Cortex of kidney (tissue), 1 donor: ENCODE measurements at places on chromosomes 5 and 9.

- DNase-seq: no peak
Observed at GRCh38 chr9:12441506-12441905, 251.7 kb upstream of the TYRP1 start.

GRCh38 chr5:142847898-142848790, 78.0 kb downstream of the ARHGAP26 start:
- DNase-seq: no peak

DNA sequence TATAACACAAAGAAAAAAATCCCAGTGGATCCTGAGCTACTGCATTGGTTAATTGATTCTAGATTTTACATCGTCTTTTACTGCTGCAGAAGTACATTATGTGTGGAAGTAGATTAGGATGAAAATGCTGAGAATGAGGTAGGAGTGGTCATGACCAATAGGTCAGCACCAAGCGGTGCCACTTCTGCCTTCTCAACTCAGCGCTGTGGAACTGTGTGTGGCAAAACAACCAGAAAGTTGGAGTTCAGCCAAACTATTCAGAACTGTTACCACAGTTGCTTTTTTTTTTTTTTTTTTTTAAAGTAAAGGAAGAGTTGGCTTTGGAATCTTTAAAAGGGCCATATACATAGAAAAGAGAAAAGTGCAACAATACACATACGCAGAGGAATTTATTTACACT, 24.2 kb downstream of the POU5F2 start:
- no peak for DNase-seq

DNA sequence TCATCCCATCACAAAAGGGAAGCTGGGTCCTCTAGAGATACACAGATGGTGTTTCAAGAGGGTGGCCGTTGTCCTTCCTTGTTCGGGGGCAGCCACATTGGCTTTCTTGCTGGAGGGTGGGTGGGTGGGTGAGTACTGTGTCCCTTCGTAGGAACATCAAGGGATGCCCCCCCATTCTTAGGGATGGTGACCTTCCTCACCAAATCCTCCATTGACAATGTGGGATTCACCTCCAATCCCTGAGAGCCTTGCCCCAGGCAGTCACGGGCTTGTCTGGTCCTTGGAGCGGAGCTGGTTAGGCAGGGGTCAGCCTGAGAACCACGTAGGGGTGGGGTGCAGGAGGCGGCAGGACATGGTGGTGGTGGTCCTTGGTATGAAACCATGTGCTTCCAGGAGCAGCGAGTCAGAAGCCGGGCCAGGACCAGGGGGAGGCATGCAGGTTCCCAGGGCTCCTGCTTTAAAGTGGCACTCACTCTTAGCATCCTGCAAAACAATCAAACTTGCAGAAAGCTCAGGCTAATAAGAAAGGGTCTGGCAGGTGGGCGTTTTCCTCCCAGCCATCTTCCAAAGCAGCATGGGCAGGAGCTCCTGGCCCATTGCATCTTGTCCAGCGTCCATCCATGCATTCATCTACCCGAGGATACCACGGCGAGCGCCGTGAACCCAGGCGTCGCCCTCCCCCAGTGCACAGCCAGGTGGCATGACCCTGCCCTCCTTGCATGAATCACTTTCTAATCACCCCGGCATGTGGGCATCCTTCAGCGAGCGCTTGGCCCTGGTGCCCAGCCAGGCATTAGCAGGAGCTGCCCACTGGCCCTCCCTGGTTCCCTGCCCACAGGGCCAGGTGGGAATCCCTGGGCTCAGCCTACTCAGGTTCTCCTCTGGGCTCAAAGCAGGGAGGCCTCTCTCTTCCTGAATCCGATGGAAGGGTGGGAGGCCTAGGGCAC, 76.4 kb downstream of the NTNG2 start:
- DNase-seq: no peak

DNA sequence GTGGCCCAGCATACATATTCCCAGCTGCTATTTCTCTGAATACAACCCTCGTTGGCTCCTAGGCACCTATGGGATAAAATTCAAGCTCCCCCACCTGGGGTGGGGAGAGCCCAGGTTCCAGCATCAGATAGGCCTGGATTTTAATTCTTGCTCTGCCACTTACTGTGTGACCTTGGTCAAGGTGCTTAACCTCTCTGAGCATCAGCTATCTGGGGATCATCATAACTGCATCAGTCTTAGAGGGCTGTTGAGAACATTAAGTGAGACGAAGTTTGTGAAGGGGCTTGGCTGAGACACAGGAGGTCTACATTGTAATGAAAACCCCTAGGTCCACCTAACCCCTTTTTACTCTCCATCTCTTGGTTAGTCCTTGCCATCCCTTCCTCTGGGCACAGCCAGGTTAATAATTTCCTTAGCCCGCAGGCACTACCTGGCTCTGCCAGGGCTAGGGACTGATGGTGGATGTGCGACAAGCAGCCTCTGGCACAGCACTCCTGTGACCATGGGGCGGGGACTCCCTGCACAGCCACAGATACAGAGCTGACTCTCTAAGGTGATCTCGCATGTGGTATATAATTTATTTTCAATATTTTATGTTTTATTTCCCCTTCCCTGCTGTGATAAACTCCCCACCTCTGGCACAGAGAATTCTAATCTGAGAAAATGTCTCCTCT, 68.7 kb downstream of the CRB2 start:
- DNase-seq: no peak

DNA sequence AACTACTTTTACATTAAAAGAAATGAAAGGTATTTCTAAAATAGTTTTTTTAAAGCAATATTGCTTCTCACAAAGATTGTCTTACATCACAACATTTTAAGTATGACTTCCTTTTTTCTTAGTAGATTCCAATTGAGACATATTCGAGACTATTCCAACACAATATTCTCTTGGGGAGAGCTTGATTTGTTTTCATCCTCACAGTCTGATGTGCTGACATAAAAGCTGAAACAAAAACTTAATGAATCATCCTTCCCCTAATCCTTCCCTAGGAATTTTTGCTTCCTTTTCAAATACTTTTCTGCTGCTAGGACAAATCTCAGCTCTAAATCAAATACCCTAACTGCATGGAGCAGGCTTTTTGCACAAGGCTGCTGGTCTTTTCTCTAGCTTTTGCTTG, 245.8 kb upstream of the MAP3K1 start:
- DNase-seq: no peak

DNA sequence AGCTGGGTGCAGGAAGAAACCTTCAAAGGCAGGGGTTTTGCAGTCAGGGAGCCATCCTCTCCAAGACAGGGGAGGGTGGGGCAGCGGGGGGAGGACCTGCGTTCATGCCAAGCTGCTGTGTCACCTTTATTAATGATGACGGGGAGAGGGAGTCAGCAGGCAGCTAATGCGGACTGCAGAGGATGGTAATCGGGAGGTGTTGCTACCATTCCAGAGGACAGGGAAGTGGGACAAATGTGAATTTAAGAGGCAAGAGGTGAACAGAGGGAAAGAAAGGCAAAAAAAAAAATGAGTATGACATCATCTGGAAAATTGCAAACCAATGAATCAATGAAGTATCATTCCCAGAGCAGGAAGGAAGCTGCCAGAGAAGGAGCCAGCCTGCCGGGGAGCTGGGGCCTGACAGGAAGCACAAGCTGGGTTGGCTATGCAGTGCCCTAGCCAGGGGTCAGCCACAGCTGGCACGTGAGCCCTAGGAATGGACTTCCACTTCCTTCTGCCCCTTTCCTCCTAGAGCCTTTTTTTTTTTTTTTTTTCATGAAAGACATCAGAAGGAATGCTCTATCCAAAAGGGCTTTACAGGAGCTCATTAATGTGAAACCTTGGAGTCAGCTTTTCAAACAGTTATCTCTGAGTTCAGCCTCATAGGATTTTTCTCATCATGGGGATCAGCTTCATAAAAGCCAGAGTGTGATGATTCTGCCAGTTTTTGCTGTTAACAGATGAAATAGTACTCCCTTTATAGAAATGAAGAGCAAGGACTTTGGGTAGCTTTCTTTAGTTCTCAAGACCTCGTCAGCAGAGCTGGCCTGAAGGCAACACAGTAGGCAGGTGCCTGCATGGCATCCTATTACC, 9.2 kb downstream of the INSYN2B start:
- DNase-seq: no peak

GRCh38 chr5:137792303-137792702, 38.1 kb upstream of the HNRNPA0 start:
- DNase-seq: no peak

GRCh38 chr5:177123789-177124485, 9.6 kb upstream of the NSD1 start:
- no peak for DNase-seq

DNA sequence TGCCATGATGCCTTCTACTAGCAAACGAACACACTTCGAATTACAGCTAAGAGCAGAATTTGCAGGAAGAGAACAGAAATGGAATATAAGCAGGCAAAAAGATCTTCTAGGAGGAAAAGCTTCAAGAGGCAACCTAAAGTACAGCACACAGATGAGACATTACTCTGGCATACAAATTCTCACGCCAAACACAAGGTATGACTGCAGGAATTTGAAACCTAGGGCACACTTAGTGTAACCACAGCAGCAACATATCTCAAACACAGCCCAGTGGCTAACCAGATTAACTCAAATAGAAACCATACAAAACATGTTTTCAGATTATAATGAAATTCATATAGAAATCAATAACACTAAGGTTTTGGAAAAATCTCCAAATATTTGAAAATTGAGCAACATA, 481.0 kb upstream of the RGMB start:
- DNase-seq: no peak

- no peak for DNase-seq
Observed at GRCh38 chr9:104448036-104448435, 56.0 kb upstream of the OR13F1 start.

DNA sequence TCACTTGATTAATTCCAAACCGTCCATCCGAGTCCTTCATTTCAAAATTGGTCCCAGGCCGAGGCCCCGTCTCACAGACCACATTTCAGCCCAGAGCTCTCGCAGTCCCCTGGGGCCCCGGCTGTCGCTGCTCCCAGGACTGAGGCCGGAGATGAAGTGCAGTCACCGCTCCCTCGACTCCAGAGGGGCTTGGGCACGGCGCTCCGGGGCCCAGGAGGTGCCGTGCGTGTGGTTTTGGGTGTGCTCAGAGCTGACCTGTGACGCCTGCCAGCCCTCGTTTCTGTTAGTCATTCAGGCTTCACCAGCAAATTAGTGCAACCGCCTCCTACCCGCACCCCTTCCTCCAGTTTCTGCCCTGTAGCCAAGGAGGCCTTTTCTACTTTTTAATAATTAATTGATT, 48.7 kb upstream of the PHYKPL start:
- DNase-seq: no peak

- no peak for DNase-seq
Observed at GRCh38 chr5:60826653-60827052, 17.4 kb downstream of the ELOVL7 start.

DNA sequence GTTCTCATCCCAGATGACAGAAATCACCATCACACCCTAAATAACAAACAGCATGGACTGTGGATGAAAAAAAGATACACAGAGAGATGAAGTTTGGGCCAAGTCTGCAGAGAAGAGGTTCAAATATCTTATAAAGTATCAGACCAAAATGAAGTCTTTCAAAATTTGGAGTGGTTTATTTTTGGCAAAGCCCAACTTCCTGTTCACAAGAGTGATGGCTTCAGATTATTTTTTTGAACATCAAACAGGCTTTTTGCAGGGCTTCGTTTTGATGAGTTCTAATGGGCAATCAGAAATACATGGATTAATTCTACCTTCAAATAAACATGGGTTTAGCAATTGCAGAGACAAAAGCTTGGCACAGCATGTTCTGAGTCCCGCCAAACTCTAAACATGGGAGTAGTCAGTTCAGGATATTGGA, 378.2 kb upstream of the RPS23 start:
- DNase-seq: no peak

- DNase-seq: no peak
Observed at GRCh38 chr9:108963459-108964143, 29.4 kb downstream of the ABITRAM start.

DNA sequence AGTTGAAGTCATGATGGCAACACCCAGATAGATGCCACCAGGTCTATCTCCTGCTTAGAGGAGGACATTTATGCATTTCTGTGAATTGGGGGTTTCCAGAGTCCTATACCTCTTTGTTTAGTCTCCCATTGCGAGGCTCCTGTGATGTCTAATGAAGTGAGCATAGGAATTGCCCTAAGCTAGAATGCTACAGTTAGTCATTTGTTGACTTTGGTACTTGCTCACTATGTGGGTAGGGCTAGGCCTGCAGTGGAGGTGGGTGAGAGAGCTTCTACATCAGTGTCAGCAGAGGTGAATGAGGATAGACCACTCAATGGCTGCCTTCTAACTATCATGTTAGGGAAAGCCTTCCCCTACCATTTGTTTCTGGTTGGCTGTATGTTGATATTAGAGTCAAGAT, 173.3 kb upstream of the POC5 start:
- DNase-seq: no peak

GRCh38 chr9:114400219-114400618, 12.4 kb upstream of the AKNA start:
- DNase-seq: no peak

- no peak for DNase-seq
Observed at GRCh38 chr9:79661279-79661678, 89.5 kb downstream of the TLE4 start.

DNA sequence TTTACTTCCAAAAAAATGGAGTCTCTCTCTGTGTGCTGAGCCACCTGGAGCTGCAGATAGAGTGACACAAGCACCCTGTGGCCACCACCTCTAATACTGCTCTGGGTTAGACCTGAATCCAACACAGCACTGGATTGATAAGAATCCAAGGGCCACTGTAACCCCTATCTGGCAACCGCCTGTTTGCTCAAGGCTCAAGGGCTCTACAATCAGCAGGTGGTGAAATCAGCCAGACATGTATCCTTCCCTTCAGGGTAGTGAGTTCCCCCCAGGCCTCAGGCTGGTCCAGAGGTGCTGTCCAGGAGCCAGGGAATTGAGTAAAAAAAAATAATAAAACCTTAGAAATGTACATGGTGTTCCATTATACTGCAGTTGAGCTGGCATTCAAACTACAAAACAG, 509.0 kb downstream of the KIF4B start:
- no peak for DNase-seq

DNA sequence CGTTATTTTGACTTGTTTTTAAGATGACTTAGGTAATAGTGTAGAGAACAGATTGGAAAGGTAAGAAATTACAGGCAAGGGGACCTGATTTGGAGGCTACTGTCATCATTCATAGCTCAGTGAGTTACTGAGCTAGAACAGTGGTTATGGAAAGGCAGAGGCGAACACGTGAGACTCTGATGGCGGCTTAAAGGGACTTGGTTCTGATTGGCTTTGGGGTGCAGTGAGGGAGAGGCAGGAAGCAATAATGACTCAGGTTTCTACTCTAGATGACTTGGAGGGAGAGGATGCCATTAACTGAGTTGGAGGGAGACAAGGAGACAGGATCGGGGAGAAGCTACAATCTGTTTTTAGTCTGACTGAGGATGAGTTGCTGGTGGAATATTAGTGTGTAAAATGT, 3.0 kb downstream of the F2RL2 start:
- DNase-seq: no peak

- no peak for DNase-seq
Observed at GRCh38 chr5:6805841-6806240, 92.6 kb downstream of the TENT4A start.

DNA sequence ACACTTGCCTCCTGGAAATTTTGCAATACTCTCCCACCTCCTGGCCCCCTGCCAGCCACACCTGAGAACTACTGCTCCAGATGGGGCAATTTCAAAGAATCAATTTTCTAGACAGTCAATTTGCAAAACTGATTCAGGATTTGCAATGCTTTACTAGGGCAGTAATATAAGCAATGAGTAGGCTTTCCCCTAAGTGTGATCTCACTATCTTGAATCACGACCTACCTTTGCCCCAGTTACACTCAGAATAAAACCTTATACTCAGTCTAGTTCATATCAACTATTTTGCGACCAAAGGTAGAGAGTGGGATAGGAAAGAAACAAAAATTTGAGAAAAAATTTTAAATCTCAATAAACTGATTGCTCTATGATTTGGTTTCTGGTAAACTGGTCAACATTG, 54.4 kb downstream of the DROSHA start:
- no peak for DNase-seq
